Activated naive CD8-positive, alpha-beta T cell treated with anti-CD3 and anti-CD28 coated beads, Interleukin-2, amount 10 ng/mL, durations not matched to agents 7 days and 5 days (primary cell): ENCODE measurements at places on chromosomes 11 and 22. TPM values are rescaled to one million over a fixed set of nuclear protein-coding genes. Genes with fewer than 3 reads are reported as not detected.

GRCh38 chr22:37007651-37008050 lies 11.6 kb downstream of the TST start:
- no peak overlapping the region for H3K27ac ChIP-seq
- H3K4me3 ChIP-seq = no peak overlapping the region
- peaks cover 5% of the 10 kb centered on the region for H3K4me1 ChIP-seq
- H3K36me3 ChIP-seq = no peaks in the 10 kb centered on the region
- no peak for DNase-seq

GRCh38 chr11:512761-513595 lies 5.9 kb upstream of the RNH1 start:
- DNase-seq = no peak
- no peak overlapping the region for H3K27ac ChIP-seq
- H3K4me3 ChIP-seq = no peak overlapping the region
- H3K4me1 ChIP-seq = no peaks in the 10 kb centered on the region

DNA sequence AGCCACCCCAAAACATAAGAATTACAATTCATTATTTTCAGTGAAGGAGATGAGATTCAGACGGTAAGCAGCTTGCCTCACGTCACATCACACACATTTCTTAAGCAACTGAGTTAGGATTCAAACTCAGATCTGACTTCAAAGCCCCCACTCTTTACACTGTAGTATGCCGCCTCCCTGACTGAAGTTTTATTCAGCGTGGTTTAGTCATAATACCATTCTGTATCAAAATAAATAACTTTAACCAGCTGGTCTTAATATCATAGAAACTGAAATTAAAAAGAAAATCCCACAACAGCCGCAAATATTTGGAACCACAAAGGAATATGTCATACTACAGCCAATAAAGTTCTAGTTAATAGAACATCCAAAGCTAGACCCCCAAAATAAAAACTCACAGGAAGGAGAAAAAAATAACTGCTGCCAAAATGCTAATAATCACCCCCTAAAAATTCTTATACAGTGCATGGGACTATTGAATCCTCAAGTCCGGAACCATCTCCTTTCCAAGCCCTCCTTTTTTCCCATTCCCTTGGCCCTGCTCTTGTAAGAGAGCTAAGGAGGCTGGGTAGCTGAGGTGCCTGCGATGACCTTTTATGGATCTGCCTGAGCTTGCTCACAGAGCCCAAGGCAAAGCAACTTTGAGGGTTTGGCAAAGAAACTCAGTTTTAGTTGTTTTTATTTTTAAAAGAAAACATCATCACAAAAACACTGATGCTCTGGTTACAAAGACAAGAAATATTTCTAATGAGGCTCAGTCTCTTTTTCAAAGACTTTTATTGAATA lies 334.5 kb downstream of the TTC28 start:
- no peak overlapping the region for H3K27ac ChIP-seq
- DNase-seq = no peak
- peaks cover under 1% of the 10 kb centered on the region for H3K36me3 ChIP-seq
- H3K4me3 ChIP-seq = no peak overlapping the region
- peaks cover 2% of the 10 kb centered on the region for H3K4me1 ChIP-seq

- peaks cover 3% of the 10 kb centered on the region for H3K27me3 ChIP-seq
- no peak overlapping the region for H3K27ac ChIP-seq
- no peak overlapping the region for H3K4me3 ChIP-seq
- DNase-seq = no peak
- H3K36me3 ChIP-seq = no peaks in the 10 kb centered on the region
Measured at GRCh38 chr22:28283068-28283654, 364.1 kb upstream of the PITPNB start.

- DNase-seq = peak; percentile 18
- no peaks in the 10 kb centered on the region for H3K27me3 ChIP-seq
- no peak overlapping the region for H3K4me3 ChIP-seq
- H3K27ac ChIP-seq = no peak overlapping the region
Measured at GRCh38 chr11:63506876-63507275, 992 bp downstream of the LGALS12 start.

- H3K4me1 ChIP-seq = peaks cover 3% of the 10 kb centered on the region
- H3K36me3 ChIP-seq = peaks cover 5% of the 10 kb centered on the region
- no peak for DNase-seq
- H3K27me3 ChIP-seq = no peaks in the 10 kb centered on the region
- no peak overlapping the region for H3K27ac ChIP-seq
- H3K4me3 ChIP-seq = no peak overlapping the region
Measured at GRCh38 chr11:65538915-65539743, 14.2 kb downstream of the SCYL1 start.

GRCh38 chr11:78417175-78417887 lies at the start of gene GAB2:
Gene GAB2, minus strand, starts transcription at chr11:78417820. Its CDS starts 100 bp downstream, at chr11:78417720.
- H3K4me3 ChIP-seq = peak within 1 kb of the TSS; percentile 93
- H3K4me1 ChIP-seq = peaks cover 40% of the 10 kb centered on the region
- H3K36me3 ChIP-seq = no peaks in the 10 kb centered on the region
- peak within 1 kb of the TSS; percentile 82 for H3K27ac ChIP-seq
- peaks cover 39% of the 10 kb centered on the region for H3K27me3 ChIP-seq
- no peak for DNase-seq

GRCh38 chr22:29481265-29482000 lies 1.4 kb downstream of the NEFH start:
- peaks cover 13% of the 10 kb centered on the region for H3K4me1 ChIP-seq
- peaks cover 1% of the 10 kb centered on the region for H3K36me3 ChIP-seq
- no peak for DNase-seq
- H3K27me3 ChIP-seq = peaks cover 46% of the 10 kb centered on the region
- peak overlapping the region; percentile 58 for H3K27ac ChIP-seq
- peak overlapping the region; percentile 73 for H3K4me3 ChIP-seq

Gene C11orf16
- total RNA-seq = not detected

Gene KCNK4
- not detected for total RNA-seq

Gene CECR2
- total RNA-seq = 0.06 TPM

Gene CCDC188
- not detected for total RNA-seq
